Activated CD4-positive, alpha-beta T cell treated with anti-CD3 and anti-CD28 coated beads, Interleukin-2, Interleukin-4, amounts not matched to agents 100 ng/mL and 50 ng/mL, durations not matched to agents 16 hours and 8 hours (primary cell): ENCODE measurements at places on chromosomes 5 and 9.

- no peak for DNase-seq
These were observed 263.8 kb downstream of the NSG2 start for GRCh38 chr5:174309131-174309795.

- no peak for DNase-seq
These were observed 41.5 kb downstream of the VAV2 start for GRCh38 chr9:133950629-133951111.

DNA sequence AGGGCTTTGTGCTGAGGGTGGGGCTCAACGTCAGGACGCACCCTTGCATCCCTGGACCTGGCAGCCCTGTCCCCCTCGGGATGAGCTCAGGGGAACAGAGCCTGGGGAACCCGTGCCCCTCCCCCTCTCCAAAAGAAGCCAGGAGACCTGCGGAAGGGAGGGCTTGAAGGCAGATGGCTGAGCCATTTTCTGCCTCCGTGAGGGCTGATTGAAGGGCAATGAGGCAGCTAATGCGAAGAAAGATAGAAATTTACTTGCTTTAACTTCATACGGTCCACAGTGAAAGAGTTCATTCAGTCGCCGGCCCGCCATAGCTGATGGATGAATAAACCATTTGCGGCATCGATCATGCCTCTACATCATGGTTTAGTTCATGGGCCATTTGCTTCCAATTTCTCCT is 28.8 kb downstream of the ASS1 start:
- no peak for DNase-seq

DNA sequence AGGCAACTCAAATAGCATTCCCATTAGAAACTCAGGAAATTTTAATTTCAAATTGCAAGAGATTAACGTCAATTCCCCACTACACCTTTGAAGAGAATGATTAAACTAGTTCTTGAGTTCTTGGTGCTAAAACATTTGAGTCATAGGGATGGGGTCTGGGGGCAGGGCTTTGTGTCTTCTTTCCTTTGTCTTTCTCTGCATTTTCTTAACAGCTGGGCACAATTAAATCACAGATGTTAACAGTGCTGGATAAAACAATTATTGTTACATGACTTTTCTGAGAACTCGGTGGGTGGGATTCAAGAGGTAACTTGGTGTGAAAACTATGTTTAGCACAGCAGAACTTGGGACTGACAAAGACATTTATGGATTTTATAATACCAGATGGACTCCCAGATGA is 351.9 kb upstream of the TNC start:
- no peak for DNase-seq

DNA sequence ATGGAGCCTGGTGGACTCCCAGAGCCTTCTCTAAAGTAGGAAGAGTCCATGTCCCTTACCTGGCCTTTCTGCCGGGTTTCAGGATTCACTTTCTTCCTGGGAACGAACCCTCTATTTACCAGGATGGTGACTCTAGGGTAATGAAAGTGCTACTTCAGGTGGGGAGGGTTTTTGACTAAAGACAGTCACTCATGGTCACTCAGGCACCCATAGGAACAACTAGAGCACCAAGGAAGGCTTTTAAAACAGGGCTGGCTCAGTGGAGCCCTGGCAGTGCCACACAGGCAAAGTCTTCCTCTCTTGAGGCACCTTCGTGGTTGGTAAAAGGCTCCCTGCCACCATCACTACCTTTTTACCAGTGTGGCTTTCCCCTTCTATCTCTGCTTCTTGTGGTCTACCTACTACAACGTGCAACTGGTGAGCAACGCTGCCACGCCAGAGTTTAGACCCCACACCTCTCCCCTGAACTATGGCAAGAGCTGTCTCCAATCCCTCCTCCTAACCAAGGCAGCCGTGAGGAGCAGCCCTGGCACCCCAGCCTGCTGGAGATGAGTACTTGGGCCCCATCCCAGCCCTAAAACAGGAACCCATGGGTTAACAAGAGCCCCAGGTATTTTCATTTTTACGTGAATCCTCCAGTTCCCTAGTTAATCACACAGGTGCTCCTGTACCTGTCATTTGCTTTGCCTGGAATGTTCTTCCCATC is 3.5 kb downstream of the SURF1 start:
- DNase-seq = no peak

GRCh38 chr5:35668794-35669193 is 51.1 kb downstream of the SPEF2 start:
- DNase-seq = no peak
